Right forelimb (tissue), 1 donor: ENCODE measurements at places on chromosomes 1 and 21.
A peak's percentile ranks its signal among the peaks of the same experiment; 100 is the strongest.

GRCh38 chr21:38538353-38538752 lies 40.1 kb upstream of the ERG start:
- no peak for DNase-seq

DNA sequence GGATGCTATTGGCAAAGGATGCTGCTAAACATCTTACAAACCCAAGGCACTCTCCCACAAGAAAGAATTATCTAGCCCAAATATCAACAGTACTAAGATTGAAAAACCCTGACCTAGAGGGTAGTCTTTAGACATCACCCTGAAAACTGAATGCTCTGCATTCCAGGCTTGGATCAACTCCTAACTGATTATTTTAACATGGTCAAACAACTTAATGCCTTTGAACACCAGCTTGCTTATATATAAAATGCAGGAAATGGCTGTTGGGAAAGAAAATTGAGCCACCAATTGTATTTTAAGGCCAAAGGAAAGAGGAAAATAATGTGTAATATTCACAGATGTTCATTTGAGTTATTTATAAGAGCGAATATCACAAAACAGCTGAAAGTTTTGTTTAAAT lies 72.2 kb upstream of the C1orf87 start:
- no peak for DNase-seq

GRCh38 chr1:178743801-178744200 lies 18.8 kb downstream of the RALGPS2 start:
- DNase-seq, result no peak

- DNase-seq, result no peak
Measured at GRCh38 chr1:32966900-32967299, 2.3 kb upstream of the RNF19B start.

- DNase-seq, result no peak
Measured at GRCh38 chr1:211520641-211521040, 28.7 kb upstream of the RD3 start.

DNA sequence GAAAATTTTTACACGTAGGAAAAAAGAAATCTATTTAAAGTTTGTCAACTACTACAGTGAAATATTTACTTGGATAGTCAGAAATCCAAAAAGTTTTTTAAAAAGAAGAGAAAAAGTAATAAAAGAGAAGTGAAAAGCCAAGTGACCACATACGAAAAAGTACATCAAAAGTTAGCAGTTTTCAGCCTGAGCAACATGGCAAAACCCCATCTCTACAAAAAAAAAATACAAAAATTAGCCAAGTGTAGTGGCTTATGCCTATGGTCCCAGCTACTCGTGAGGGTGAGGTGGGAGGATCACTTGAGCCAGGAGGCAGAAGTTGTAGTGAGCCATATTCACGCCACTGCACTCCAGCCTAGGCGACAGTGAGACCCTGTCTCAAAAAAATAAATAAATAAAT lies 5.2 kb upstream of the MR1 start:
- DNase-seq, result no peak

GRCh38 chr1:224621813-224622682 lies 5.9 kb downstream of the CNIH3 start:
- DNase-seq, result no peak

DNA sequence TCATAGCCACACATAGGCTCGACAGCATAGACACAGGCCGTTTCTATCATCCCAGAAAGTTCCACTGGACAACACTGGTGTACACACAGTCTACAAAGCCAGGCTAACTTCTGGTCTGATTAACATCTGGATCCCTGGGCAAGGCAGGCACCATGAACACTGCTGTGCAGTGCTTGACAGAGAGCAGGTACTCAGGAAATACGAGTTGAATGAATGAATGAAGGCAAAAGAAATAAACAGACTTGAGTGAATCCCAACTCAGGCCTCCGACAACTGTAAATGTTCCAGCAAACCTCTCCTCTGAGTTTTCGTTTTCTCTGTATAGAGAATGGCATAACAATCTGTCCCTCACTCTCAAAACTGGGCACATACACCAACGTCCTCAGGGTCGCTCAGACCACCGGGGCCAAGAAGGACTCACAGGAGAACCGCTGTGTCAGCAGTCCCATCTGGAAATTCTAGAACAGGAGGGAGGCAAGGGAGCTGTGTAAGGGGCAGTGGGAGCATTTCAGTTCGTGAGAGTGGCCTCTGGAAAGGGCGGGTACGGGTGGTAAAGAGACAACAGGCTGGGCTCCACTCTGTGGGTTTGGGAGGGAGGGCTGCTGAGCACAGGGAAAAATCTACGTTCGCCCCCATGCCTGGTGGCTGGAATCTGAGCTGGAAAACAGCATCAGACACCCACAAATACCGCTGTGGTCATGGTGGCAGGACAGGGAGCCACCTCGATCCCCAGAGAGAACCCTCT lies 15.1 kb upstream of the ECE1 start:
- DNase-seq, result no peak

- DNase-seq, result peak; percentile 61
Measured at GRCh38 chr1:87226341-87226760, 102.3 kb upstream of the LMO4 start.

DNA sequence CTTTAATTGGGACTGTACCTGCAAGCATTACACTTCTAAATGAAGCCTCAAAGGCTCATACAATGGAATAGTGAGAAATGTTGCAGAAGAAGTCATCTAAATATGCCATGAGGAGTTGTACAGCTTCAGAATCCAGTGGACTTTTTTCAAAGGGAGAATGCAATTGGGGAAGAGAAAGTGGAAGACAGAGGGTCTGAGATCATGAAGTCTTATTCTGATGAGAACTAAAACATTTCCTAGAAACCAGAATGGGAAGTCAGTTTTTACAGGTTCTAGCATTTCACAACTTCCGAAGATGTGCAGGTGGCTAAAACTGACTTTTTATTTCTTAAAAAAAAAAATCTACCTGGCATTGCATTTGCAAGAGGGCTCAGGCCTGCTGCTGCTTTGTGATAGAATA lies 424.4 kb upstream of the RUNX1 start:
- DNase-seq, result no peak

- no peak for DNase-seq
Measured at GRCh38 chr1:157439302-157439954, 112.9 kb downstream of the FCRL5 start.

DNA sequence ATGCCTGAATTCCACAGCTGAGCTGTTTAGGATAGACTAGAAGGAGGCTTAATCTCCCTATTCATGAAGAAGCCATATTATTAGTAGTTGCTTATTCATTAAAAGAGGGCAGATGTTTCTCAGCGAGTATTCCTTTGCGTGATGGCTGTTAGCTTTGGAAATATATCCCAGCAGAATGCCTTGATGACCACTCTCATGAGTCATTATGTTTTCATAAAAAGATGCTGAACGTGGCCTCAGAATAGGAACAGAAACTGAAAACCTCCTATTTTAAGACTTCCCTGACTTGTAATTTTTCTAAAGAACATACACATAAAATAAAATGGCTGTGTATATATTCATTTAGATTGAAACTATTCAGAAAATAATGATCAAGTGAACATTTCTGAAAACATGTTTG lies 9.6 kb upstream of the PLA2G4A start:
- no peak for DNase-seq

- DNase-seq, result no peak
Measured at GRCh38 chr21:36403713-36404112, 18.5 kb downstream of the CHAF1B start.

DNA sequence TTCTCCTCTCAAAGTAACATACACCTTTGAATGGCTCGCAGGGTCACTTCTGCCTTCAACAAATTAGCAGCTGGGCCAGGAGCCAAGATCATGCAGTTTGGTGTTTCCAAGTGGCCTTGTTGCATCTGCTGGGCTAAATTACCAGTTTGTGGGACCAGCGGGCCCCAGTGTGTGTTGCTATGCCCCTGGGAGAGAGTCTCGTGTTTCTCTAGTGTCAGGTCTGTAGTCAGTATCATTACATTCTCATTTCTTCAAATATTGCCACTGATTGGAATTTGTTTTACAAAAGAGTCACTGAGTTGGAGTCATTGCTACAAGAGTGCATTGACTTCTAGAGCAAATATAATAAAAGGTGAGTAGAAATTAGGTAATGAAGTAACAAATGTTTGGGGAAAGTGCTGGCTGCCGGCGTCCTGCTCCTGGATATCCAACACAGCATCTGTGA lies 35.5 kb downstream of the RHOU start:
- DNase-seq, result no peak

GRCh38 chr1:47782414-47783166 lies 214.6 kb downstream of the TRABD2B start:
- DNase-seq, result peak; percentile 71

GRCh38 chr1:162881590-162881989 lies 20.6 kb upstream of the CCDC190 start:
- DNase-seq, result no peak

- DNase-seq, result no peak
Measured at GRCh38 chr1:167196166-167196565, 24.5 kb upstream of the POU2F1 start.

GRCh38 chr1:200108659-200109058 lies 81.1 kb downstream of the NR5A2 start:
- DNase-seq, result no peak

DNA sequence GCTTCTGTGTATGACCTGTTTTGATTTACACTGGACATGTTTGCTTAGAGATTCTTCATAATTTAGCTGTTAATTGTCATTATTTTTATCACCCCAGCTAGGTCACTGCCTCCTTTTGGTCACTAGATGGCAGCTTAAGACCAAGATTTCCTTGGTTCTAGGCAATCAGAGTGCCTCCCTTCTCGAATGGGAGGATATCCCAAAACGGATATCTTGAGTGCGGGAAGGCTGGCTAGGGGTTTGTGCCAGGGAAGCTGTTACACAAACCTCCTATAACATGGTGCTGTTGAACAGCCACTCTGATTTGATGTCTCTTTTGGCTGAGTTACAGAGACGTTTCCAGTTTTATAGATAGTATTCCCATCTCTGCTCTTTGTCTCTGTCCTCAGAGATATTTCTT lies 283.5 kb downstream of the S1PR1 start:
- peak; percentile 41 for DNase-seq

DNA sequence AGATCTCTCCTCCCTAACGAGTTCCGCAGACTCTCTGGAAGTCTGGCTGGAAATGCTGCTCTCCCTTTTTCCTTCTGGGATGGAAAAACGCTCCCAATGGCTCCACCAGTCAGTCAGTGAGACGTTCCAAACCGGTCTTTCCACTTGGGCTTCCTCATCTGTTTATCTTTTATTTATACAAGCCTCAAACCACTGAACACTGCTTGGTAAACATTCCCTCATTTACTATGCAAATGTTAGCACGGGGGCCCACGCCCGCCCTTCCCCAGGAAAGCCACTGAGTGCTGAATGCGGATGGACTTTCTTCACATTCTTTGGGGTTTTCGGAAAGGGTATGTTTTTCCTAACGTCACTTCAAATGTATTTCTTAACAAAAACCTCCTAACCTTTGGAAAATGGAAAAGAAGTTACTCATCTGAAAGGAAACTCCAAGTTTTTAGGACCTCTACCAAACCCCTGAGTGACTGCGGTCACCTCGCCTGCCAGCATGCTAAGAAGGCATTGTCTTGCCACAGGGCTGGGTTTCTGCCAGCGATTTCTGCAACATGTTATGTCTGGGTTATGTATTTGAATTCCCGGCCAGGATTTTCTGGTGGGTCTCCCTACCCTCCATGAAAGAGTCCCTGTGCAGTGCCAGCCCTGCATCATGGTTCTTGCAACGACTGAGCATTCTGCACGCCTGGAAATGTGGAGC lies 14.0 kb upstream of the UMODL1 start:
- DNase-seq, result peak; percentile 72

DNA sequence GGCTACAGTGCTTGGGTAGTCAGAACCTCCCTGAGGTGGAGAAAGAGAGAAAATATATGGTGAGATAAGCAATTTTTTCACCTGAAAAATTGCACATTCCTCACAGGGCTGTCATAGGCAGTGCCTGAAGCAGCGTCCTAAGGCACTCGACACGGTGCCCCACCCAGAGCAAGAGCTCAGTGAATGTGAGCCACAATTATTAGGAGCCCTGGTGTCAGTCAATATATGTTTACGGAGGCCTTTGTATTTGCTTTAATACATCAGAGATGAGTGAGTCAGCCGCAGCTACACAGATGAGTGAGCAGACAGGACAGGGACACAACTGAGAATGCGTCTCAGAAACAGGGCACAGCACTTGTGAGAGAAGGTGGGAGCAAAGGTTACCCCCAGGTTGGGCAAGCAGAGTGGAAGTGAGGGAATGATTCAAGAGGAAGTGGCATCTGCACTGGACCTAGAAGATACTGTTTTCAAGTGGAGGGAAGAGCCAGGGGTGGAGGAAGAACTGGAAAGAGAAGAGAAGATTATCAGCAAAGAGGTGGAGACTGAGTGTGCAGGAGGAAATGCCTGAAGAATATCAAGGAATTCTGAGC lies 5.2 kb upstream of the PIGC start:
- DNase-seq, result no peak

GRCh38 chr1:177487481-177487880 lies 316.7 kb downstream of the BRINP2 start:
- no peak for DNase-seq

DNA sequence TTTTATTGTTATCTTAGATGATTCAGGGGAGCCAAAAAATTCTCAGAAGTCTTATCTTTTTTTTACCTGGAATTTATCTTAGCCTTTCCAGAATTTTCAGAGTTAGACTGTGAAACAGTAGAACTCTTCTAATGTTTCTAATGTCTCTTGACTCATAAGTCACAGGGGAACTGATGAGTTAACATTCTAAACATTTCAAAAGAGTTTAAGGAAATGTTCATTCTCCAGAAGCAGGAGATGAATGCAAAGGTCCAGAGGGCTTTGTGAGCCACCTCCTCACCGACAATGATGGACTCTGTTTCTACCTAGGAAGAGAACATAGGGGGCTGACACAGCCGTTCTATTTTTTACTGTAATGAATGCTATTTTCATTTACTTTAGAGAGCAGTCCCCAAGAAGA lies 157.5 kb downstream of the BRINP2 start:
- DNase-seq, result no peak

DNA sequence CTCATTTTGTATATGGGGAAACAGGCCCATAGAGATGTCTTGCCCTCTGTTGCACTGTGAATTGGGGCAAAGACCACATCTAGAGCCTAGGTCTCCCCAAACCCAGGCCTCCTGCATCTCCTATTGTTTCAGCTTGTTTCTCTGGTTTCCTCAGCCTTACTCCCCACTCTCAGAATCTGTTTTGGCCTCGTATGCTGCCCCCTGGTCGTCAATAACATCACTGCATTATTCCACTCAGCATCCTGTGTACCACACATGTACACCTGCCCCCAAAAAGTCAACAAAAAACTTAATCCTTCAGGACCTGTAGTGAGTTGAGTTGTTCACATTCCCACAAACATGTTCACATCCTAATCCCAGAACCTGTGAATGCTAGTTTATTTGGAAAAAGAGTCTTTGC lies 184.8 kb downstream of the BRINP2 start:
- DNase-seq, result no peak

- peak; percentile 72 for DNase-seq
Measured at GRCh38 chr1:17239420-17239819, 9.5 kb upstream of the PADI3 start.

- no peak for DNase-seq
Measured at GRCh38 chr1:47174656-47175020, 15.2 kb downstream of the PDZK1IP1 start.

DNA sequence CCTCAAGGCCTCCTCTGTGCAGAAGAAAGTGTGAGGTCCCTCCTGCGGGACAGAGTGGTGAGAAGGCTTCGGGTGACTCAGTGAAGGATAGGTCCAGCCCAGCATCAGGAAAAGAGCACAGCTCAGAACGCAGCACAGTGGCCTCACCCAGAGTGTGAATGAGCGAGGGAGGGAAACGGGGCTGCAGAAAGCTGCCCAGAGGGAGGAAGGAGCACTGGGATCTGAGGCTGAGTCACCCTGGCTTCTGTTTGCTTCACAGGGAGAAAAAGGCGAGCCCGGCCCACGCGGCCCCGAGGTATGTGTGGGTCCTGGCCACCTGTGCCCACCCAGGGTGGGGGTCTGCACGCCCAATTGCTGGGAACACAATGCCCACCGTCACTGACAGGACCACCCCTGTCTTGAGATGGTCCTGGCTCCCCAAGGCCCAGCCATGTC lies 24.3 kb downstream of the COL6A2 start:
- DNase-seq, result peak; percentile 42
